ENCODE measurements at places on chromosomes 11 and 22.

GRCh38 chr22:19641983-19642451, 72.3 kb upstream of the SEPTIN5 start:
- no peak for DNase-seq

DNA sequence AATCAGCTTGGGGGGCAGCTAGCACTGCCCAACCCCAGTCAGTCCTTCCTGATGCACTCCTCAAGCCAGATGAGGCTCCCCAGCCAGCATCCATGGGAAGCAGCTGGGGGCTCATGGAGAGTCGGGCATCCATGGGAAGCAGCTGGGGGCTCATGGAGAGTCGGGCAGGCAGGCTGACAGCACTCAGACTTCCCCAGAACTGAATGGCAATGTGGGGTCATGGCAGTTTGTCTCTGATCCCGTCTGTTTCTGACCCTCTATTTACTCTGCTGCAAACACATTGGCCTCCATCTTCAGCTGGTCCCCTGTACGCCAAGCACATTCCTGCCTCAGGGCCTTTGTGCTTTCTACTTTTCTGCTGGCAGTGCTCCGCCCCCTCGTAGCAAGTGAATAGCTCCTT, 314.8 kb downstream of the NTM start:
- no peak for DNase-seq

- DNase-seq, result no peak
Observed at GRCh38 chr11:9609841-9610240, 36.4 kb downstream of the WEE1 start.

- DNase-seq, result no peak
Observed at GRCh38 chr11:16804104-16804947, 65.9 kb downstream of the C11orf58 start.

DNA sequence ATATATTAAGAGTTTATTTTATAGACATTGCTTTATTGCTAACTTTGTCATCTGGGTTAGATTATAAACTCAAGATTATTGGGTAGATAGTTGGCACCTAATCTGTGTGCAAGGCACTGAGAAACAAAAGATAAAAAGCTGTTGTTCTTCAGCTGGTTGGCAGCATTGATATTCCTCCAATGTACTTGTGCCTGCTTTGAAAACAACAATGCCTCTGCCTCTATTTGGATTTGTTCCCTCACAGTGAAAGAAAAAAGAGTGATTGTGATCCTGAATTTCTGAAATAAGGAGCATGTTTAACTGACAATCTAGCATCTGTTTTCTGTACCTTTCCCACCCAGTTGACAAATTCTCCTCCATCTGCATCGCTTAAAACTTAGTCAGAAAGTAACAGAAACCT, 98.3 kb downstream of the TYR start:
- DNase-seq, result no peak

DNA sequence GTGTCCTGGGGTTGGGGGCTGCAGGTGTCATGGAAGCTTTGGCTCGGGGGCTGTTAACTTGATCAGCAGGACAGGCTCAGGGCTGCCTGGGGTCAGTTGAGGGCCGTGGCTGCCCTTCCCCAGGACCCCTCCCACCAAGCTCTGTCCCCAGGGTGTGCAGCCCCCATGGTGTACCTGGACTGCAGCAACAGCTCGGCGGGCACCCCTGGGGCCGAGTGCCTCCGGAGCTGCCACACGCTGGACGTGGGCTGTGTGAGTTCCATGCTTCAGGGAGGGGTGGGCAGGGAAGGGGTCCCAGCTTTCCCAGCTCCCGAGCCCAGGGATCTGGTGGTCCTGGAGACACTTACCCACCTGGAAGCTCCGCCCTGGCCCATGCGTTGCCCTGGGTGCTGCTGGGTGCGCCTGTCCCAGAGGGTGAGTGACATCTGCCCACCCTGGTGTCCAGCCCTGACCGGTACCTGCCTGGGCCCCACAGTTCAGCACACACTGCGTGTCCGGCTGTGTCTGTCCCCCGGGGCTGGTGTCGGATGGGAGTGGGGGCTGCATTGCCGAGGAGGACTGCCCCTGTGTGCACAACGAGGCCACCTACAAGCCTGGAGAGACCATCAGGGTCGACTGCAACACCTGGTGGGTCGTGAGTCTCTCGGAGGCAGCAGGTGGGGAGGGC, 11.3 kb downstream of the MUC5B start:
- DNase-seq, result peak; percentile 5

- no peak for DNase-seq
Observed at GRCh38 chr22:26559961-26560575, 29.9 kb downstream of the TPST2 start.

DNA sequence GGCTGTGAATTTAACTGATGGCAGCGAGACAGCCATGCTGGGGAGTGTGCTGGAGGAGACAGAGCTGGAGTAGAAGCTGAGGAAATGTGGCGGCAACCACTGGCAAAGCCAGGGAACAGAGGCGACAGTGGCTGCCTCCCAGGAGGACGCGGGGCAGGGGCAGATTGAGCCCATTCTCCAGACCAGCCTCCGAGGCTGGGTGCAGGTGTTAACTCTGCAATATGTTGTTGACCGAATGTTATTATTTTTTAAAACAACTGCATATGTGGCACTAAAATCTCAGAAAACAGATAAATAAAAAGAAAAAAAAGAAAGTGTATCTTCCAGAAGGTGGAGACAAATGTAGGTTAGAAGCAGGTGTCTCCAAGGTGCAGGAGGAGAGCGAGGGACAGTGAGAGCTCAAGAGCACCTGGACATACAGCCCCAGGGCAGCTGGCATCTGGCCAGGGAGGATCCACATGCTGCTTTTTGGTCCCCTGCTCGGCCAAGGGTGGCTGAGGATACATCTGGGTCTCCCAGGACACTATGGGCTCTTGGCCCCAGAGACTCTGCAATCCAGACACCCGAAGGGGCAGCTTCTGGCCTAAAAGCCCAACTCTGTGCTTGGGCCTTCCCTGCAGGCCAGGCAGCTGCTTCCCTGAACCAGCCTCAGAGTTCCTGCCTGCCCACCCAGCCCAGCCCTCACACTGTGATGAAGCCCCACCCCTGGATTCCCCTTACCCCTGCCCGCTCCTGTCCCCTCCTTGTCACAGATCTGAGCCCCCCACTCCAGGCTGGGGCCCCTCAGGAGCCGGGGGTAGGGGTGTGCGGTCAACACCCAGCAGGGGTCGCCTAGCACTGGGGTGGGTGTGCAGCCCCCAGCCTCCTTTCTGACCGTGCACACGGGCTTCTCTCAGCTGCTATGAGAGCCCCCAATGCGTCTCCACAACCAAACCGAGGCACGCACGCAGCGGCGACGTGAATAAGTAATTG, 12.9 kb downstream of the RTN4R start:
- DNase-seq, result no peak

GRCh38 chr11:18749681-18750319, 23.8 kb upstream of the IGSF22 start:
- DNase-seq, result peak; percentile 54

DNA sequence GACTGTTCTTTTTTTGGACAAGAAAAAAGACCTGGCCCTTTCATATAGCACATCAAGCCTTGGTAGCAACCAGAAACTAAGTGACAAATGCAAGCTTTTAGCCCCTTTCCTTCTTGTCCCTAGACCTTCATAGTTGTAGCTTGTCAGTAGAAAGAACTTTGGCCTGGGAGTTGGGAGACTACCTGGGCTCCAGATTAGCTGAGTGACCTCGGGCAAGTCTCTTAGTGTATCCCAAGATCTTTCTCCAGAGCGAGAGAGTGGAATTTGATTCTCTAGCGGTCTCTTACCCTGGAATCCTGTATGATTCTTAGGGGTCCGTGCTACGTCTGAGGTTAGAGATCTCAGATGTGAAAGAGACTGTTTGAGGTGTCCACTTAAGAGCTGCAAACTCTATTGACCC, 59.0 kb downstream of the ZNRF3 start:
- no peak for DNase-seq

- peak; percentile 79 for DNase-seq
Observed at GRCh38 chr11:46889689-46890475, 28.5 kb downstream of the LRP4 start.

GRCh38 chr22:46036558-46037408, 59.8 kb upstream of the WNT7B start:
- DNase-seq, result no peak

- DNase-seq, result no peak
Observed at GRCh38 chr11:5620651-5621521, 3.9 kb upstream of the TRIM34 start.

GRCh38 chr22:44956840-44957767, 52.7 kb downstream of the PHF21B start:
- no peak for DNase-seq

GRCh38 chr22:37283393-37283937, 1.2 kb downstream of the CYTH4 start:
- DNase-seq, result no peak

DNA sequence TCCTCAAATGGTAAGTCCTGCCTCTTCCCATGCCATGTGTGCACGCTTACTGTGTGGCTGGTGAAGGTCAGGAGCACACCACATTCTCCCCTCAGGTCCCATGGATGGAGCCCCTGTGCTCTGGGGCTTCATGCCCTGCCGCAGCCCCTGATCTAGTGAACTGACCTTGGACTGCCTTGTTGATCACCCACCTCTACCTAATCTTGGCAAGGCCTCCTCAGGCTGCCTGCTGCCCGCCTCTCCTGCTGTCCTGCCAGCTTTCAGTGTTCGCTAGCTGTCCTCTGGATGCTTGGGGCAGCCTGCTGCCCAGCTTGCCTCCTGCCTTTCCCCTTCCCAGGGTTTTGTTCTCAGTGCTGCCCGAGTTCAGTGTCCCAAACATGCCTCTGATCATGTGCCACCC, 38.1 kb downstream of the CABIN1 start:
- no peak for DNase-seq

- DNase-seq, result no peak
Observed at GRCh38 chr11:121406291-121406690, 45.8 kb upstream of the SORL1 start.

DNA sequence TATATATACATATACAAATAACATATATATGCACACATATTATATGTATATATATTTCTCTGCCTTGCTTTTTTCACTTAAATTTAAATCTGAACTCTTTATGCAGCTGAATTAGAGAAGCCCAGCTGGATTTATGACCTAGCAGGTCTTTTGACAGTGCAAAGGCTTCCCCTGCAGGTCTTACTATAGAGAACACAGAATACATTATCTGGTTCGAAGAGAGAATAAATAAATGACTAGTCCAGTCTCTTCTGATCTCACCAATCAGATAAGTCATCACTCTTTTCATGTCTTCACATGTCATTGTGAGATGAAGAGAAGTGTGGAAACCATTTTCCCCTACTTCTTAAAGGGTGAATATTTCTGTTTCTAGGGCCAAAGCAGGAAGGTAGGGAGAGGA, 58.2 kb downstream of the OR10A6 start:
- DNase-seq, result no peak

- DNase-seq, result no peak
Observed at GRCh38 chr11:2951231-2952110, 22.3 kb upstream of the PHLDA2 start.

DNA sequence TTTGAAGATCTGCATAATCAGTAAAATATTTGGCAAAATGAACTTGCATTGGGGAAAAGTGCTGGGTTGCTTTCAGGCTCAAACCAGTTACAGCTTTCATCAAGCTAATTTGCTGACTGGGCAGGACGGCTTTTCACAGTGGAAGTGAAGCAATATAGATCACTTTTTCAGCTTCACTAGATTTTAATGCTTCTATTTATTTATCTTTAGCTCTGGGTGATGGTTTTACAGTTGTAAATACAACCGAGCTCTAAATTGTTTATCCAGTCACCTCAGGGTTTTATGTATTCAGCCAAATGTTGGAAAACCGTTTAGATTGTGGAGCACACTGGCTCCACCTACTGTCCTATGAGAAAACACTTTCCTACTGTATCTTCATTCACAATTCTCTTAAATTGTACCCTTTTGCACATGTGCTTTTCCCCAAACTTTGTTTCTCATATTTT, 58.2 kb downstream of the ACER3 start:
- DNase-seq, result no peak

DNA sequence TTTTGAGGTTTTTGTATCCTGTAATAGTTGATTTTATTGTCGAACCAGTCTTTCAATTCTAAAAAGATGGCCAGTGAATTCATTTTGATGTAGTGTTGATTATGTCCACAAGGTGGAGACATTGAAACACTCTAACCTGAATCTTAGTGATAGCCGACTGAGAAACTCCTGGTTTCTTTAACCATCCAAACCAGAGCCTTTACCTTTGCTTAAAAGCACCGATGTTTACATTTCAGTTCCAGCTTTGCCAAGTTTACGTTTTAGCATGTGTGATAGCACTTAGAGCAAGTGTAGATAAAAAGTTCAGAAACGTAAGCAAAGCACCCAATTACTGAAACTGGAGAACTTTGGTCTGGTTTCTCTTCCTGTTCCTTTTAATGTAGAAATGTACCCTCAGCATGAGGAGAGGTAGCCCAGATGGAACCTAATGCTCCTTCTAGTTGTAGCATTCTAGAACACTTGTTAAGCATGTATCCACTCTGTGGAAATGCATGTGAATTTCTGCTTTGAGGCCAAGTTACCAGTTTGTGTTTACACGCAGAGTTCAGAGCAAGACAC, 208.6 kb downstream of the DBX1 start:
- peak; percentile 27 for DNase-seq

DNA sequence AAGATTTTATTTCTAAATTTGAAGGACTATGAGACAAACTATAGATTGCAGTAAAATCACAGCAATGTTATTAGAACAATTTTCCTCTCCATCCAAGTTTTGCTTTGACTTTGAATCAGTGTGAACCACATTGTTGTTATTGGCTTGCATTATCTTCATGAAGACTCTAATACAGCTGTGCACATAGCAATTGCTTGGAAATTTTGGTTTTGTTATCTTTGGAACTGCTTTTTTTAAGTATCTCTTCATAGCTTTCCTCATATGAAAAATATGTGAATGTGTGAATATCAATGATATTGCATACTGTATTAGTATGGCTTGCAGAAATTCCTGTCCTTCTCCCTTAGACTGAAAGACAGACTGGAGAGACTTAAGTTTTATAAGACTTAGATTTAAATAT, 666.6 kb downstream of the LUZP2 start:
- no peak for DNase-seq

DNA sequence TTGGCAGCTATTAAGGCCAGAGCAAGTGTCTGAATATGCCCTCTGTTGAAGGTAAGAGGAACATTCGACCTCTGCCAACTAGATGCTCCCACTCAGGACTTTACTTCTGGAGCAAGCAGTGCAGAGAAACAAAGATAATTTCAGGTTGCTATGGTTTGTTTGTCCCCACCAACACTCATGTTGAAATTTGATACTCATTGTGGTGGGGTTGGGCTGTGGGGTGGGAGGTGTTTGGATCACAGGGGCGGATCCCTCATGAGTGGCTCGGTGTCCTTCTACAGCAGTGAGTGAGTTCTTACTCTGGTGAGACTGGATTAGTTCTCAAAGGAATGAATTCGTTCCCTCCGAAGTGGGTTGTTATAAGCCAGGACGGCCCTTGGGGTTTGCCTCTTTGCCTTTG, 12.0 kb downstream of the OR8A1 start:
- no peak for DNase-seq

- DNase-seq, result peak; percentile 76
Observed at GRCh38 chr22:29245626-29246385, 22.0 kb downstream of the RHBDD3 start.

- no peak for DNase-seq
Observed at GRCh38 chr11:1878137-1879031, 13.3 kb downstream of the PRR33 start.

DNA sequence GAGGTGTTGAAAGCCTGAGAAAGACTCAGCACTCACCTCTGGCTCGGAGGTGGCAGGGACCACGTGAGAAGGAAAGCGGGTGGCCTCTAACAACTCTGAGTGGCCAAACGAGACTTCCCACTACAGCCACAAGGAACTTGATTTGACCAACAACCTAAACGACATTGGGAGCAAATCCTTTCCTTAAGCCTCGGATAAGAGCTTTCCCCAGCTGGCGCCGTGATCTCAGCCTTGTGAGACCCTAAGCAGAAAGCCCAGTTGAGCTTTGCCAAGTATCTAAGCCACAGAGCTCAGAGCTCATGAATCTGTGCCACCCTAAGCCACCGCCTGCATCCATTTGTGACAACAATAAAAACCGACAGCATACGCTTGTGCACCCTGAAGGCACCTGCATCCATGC, 636.0 kb downstream of the TBC1D22A start:
- no peak for DNase-seq
